ENCODE measurements at places on chromosomes 7 and 10. TPM values are rescaled to one million over a fixed set of nuclear protein-coding genes. Genes with fewer than 3 reads are reported as not detected.

Gene PAPOLB
- polyA plus RNA-seq = not detected

Gene SP8
- polyA plus RNA-seq = not detected

Gene OR13A1
- polyA plus RNA-seq = 0.03 TPM

GRCh38 chr10:71089162-71089561, 123.2 kb upstream of the UNC5B start:
- no peak for DNase-seq
- peaks cover 7% of the 10 kb centered on the region for H3K27me3 ChIP-seq
- H3K4me3 ChIP-seq = no peak overlapping the region
- no peaks in the 10 kb centered on the region for H3K4me1 ChIP-seq
- H3K36me3 ChIP-seq = no peaks in the 10 kb centered on the region
- H3K27ac ChIP-seq = no peak overlapping the region

- H3K4me1 ChIP-seq = no peaks in the 10 kb centered on the region
- H3K36me3 ChIP-seq = no peaks in the 10 kb centered on the region
- no peaks in the 10 kb centered on the region for H3K27me3 ChIP-seq
- no peak overlapping the region for H3K27ac ChIP-seq
- peak; percentile 26 for DNase-seq
Measured at GRCh38 chr7:11716185-11716584, 115.8 kb downstream of the THSD7A start.

DNA sequence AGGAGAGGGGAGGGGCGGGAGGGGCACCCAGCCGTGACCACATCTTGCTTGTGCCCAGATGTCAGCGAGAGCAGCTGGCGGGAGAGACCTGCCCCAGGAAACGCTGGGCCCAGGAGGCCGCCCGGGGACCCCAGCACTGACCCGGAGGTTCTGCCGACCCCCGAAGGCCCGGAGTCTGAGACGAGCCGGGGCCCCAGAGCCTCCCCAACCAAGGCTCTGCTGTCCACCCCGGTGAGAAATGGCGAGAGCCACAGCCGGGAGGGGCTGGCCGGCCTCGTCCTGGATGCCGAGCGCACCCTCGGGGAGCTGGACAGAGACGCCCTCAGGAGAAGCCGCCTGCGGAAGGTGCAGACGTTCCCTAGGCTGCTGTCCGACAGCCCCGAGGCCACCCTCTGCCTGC, 25.9 kb downstream of the KNDC1 start:
- no peak overlapping the region for H3K27ac ChIP-seq
- H3K27me3 ChIP-seq = no peaks in the 10 kb centered on the region
- no peak overlapping the region for H3K4me3 ChIP-seq
- DNase-seq = no peak
- H3K4me1 ChIP-seq = no peaks in the 10 kb centered on the region

DNA sequence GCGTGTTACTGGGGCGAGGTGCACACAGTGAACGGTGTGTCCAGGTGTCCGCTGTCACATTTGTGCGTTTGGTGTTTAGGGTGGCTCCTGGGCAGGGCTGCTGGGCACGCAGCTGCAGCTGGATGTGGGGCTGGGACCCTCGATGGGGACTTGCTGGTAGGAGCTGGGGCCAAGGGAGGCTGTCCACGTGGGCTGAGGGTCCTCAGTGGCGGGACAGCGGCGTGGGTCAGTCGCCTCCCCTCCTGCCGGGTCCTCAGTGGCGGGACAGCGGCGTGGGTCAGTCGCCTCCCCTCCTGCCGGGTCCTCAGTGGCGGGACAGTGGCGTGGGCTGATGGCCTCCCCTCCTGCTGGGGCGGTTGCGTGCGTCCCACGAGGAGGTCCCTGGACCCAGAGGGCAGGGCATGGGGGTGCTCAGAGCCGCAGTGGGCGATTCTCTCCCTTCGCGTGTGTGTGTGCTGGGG, 68.5 kb downstream of the INPP5A start:
- no peaks in the 10 kb centered on the region for H3K27me3 ChIP-seq
- no peak overlapping the region for H3K4me3 ChIP-seq
- peaks cover 9% of the 10 kb centered on the region for H3K36me3 ChIP-seq

DNA sequence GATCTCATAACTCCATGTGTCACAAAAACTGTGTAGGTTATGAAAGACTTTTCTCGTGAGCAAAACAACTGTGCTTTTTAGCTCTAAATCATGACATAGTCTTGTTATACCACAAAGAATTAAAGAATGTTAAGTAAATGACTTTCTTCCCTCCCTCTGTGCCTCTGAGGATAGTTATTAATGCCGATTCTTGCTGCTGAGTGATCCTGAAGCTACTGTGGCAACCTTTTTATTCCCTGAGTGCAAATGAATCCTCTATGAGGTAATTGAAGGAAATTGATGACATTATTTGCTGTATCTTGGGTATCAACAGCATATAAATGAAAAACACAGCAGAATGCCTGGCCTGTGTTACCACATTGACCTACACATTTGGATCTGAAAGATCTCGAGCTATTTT, 142.2 kb upstream of the HDAC9 start:
- no peak overlapping the region for H3K4me3 ChIP-seq
- H3K27ac ChIP-seq = no peak overlapping the region
- H3K4me1 ChIP-seq = no peaks in the 10 kb centered on the region
- no peak for DNase-seq
- no peaks in the 10 kb centered on the region for H3K36me3 ChIP-seq
- H3K27me3 ChIP-seq = no peaks in the 10 kb centered on the region
